ENCODE measurements at places on chromosomes 16 and 17.

DNA sequence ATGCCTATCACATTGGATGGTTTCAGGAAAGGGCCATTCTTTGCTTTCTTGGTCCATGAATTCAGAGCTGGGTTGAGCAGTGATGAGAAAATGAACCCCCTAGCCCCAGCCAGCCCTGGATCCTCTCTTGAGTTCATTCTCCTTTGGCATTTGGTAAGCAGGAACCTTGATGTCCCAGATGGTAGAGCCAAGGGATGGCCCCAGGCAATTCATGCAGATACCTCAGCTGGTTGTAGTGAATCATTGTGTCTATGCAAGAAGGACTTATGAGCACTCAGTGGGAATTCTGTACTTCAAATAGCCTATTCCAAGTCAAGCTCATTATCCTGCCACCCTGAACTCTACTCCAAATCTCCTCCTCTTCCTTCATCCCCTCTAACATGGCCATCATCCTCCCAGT lies 412.7 kb downstream of the UTP18 start:
- no peak for DNase-seq

DNA sequence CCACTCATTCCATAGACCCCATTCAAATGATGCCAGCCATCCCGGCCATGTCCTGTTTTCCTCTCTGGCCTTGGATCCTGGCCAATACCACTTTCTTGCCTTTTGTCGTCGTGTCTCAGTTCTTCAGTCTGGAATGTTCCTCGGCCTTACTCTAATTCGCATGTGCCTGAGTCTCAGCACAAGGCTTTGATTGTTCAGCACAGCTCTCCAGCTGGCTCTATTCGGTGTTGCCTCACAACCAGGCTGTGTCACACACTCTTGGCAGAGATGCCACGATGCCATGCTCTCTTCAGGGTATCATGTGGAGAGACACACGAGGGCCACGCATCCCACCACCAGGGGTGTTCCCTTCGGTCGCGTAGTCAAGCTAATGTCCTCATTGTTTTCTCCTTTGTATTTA lies 1.8 kb upstream of the VPS4A start:
- no peak for DNase-seq

GRCh38 chr16:27311448-27311830 lies 2.3 kb upstream of the IL4R start:
- DNase-seq: no peak

DNA sequence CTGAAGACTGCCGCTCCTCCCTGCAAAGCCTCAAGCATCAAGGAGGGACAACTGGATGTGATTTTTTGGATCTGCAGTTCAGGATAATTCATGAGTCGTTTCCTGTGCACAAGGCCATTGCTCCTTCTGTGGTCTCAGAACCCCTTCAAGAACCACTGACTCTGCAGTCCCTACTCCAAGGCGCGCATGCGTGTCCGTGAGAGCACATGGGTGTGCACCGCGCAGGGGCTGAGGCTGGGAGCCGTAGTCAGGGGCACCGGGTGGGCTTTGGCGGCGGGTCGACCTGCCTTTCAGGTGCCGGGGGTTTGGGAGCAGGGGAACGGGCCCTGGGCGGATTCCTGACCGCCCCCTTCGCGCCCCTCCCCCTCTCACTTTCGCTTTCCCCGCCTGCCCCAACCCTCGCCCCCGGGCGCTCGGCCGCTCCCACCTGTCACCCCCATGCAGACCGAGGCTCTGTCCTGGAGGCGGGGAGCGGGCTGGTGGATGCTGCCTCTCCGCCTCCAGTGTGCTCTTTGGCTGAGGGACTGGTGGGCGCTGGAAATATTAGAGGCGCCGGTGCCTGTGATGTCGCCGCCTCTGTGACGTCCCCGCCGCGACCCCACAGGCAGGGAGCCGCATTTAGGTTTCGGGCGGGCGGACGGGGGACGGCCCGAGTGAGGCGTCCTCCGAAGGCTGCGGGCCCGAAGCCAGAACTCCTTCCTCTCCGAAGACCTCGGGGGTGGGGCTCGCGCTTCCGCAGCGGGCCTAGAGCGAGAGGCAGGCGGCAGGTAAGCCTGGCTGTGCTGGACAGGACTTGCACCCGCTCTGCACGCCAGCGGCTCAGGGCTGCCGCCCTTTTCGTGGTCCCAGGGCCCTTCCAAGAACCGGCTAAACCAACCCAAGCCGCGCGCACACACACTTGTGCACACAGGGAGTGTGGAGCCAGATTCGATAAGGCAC lies at the start of gene SPATA32:
Gene SPATA32 (minus strand): TSS at position 518 of the 939 bp plus-strand sequence. CDS start 78 bp downstream, at position 440.
- peak; percentile 73 for DNase-seq

- DNase-seq: no peak
These were observed 7.0 kb downstream of the CBFA2T3 start for GRCh38 chr16:88970050-88970449.

DNA sequence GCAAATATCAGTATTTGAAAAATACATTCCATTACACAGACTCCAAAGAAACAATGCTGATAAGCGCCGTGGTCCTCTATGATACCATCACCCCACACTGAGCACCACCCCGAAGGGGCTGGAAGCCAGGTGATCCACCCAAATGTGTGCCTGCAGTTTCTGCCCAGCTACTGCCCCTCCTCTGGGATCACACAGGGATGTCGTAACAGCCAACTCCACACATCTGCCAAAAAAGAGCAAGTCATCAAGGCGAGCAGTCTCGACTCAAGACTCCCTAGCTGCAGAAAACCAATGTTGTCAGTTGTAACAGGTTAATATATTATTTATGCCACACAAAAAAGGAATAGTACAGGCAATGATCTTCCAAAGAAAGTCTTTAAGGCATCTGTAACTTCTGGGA lies 21.0 kb downstream of the CYB5D2 start:
- DNase-seq: no peak

- DNase-seq: no peak
These were observed 100.0 kb upstream of the MED13 start for GRCh38 chr17:62164747-62165722.

GRCh38 chr17:29090750-29091605 lies 48.0 kb downstream of the PIPOX start:
- no peak for DNase-seq

DNA sequence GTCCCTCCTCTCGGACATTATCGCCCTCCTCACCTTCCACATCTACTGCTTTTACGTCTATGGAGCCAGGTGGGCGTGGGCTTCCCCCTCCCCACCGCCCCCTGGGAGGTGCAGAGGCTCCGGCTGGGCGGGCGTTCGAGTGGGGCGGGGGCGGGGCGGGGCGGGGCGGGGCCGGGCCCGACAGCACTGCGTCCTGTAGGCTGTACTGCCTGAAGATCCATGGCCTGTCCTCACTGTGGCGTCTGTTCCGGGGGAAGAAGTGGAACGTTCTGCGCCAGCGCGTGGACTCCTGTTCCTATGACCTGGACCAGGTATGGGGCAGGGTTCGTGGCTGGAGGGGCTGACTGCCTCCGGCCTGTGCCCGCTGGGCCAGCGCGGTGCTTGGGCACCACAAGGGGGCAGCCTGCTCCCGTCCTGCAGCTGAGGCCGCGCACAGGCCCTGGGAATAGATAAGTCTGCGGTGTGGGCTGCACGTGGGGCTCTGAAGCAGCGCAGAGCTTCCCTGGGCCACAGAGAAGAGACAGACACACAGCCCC lies 9.2 kb downstream of the PIGQ start:
- peak; percentile 58 for DNase-seq
